ENCODE measurements at places on chromosomes 6 and 20.
A peak's percentile ranks its signal among the peaks of the same experiment; 100 is the strongest.

- no peak for DNase-seq
Measured at GRCh38 chr20:23011008-23011721, 23.9 kb upstream of the SSTR4 start.

DNA sequence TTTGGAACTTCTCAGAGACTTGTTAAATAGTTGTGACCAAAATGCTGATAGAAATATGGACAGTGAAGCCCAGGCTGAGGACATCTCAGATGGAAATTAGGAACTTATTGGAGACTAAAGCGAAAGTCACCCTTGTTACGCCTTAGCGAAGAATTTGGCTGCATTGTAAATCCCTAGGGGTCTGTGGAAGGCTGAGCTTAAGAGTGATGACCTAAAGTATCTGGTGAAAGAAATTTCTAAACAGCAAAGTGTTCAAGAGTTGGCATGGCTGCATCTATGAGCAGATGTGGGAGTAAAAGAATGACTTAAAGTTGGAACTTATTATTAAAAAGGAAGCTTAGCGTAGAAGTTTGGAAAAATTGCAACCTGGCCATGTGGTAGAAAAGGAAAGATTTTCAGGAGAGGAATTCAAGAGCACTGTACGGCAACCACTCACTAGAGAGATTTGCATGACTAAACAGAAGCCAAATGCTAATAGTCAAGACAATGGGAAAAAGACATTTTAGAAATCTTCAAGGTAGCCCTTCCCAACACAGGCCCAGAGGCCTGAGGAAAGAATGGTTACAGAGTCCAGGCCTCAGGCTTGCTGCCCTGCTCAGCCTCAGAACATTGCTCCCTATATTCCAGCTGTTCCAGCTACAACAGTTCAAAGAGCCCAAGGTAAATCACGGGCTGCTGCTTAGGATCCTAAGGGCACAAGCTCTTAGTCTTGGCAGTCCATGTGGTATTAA lies 61.6 kb upstream of the TNFRSF21 start:
- DNase-seq, result no peak

DNA sequence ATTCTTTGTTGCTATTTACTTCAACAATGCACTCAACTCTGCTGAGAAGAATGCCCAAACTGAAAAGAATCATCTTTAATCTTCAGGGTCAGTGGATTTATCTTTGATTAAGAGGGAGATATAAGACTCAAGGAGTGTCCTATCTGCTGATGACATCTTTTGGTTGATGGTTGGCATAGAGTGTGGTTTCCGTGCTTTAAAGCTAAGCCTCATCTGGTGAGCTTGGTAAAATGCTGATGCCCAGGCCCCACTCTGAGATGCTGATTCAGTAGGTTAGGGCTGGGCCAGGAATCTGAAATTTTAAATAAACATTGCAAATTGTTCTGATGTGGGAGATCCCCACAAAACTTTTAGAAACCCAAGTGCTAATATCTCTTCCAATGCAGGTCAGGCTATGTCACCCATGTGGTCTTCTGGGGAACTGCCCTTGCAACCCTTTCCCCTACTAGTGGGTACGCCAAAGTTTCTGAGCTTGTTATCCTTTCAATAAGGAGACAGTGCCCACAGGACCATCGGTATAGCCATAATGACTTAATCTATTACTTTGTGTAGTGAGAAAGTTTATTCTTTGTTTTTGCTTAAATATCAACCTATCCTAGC lies 68.5 kb upstream of the ARMH2 start:
- DNase-seq, result no peak

GRCh38 chr6:138546733-138547185 lies 47.5 kb upstream of the NHSL1 start:
- DNase-seq, result no peak

DNA sequence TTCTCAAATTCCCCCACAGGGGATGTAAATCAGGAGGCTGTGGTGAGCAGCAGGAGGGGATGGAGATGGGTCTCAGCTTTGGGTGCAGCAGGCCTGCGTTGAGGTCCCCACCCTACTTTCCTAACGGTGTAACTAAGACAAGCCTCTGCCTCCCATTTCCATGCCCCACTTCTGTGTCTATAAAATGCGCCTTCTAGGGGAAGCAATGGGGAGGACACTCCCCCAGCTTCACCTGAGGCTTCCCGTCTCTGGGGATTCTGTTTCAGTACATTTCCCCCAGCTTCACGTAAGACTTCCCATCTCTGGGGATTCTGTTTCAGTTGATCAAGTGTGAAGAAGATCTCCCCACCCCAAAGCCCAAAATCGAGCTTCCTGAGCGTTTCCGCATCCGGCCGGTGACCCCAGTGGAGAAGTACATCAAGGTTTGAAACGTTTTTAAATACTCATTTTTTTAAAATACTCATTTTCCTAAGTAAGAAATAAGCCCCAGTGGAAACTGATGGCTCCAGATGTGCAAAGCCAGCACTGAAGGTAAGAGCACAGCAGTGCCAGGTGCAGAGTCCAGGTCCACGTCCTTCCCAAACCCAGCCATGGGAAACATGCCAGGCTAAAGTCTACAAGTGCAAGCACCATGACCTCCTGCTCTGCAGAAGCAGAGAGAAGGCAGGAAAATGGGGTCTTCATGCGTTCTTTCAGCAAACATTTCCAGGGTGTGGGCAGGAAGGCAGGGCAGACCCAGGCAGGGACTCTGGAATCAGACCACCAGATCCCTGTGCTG lies 73.1 kb downstream of the ANKRD60 start:
- DNase-seq, result no peak

DNA sequence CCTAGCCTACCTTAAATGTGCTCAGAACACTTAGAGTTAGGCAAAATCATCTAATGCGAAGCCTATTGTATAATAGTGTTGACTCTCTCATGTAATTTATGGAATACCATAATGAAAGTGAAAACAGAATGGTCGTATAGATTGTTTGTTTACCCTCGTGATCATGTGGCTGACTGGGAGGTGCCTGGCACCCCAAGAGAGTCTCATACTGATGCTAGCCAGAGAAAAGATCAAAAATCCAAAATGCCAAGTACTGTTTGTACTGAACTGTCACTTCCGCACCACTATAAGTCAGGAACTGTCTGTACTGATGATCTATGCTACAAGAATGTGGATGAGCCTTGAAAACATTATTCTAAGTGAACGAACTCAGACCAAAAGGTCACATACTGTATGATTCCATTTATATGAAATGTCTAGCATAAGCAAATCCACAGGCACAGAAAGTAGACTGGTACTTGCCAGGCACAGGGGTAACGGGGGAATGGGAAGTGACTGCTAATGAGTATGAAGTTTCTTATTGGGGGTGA lies 22.4 kb downstream of the ZMYND8 start:
- no peak for DNase-seq

GRCh38 chr6:78868116-78868515 lies 765 bp downstream of the IRAK1BP1 start:
- DNase-seq, result no peak

GRCh38 chr6:158865769-158866168 lies 46.6 kb upstream of the EZR start:
- DNase-seq, result no peak

GRCh38 chr6:24584382-24584720 lies 61.6 kb downstream of the KIAA0319 start:
- DNase-seq, result no peak

- no peak for DNase-seq
Measured at GRCh38 chr20:1336699-1337367, 7.9 kb upstream of the SDCBP2 start.

GRCh38 chr20:56414842-56415765 lies 3.0 kb downstream of the CASS4 start:
- peak; percentile 72 for DNase-seq

DNA sequence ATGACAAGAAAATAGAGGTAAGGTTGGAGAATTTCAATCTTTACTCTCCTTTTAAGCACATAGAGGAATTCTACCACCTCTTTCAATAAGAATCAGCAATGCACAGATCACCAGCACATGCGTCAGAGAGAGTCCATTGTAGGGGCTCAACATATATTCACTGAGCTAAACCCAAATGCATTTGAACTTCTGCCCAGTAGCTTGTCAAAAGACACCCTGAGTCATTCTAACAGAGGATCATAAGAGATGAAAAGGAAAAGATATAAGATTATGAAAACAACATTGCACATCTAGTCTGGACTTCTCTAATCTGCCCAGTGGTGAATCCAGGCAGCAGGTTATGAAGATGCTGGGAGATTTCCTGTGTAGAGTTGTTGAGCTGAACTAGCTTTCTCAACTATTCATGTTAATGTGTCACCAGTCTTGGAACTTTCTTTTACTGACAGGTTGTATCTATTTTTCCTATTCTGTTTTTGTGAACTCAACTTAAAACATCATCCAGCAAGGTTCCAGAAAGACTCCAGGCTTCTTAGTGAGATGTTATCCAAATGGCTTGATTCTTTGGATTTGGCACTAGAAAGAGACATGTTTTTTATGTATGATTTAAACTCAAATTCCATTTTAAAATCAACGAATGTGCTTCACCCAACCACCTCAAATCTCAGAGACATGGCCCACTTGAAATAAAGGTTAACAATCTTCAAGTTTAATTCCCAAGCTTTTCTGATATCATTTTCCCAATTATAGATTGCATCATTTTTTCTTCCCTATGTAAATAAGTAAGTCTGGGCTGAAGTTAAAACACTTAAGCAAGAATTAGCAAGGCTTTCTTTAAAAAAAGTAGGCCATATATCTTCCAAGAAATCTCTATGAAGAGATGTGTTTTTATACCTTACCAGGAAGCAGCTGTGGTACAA lies 89.3 kb downstream of the TSHZ2 start:
- no peak for DNase-seq

DNA sequence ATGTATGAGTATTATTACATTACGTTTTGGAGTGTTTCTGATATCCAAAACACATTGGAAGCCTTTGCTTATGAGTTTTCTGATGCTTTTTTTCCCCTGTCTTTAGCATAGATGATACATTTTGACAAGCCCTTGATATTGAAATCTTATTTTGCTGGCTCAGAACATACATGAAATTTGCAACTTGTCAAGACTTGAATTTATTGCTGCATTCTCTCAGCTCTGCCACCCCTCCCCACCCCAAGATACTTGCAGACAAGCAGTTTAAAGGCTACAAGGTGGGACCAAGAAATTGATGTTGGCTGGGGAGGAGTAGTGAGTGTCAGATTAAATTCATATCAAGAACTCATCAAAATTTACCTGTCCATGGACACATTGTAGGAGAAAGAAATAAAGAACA lies 160.2 kb downstream of the GJA1 start:
- no peak for DNase-seq

DNA sequence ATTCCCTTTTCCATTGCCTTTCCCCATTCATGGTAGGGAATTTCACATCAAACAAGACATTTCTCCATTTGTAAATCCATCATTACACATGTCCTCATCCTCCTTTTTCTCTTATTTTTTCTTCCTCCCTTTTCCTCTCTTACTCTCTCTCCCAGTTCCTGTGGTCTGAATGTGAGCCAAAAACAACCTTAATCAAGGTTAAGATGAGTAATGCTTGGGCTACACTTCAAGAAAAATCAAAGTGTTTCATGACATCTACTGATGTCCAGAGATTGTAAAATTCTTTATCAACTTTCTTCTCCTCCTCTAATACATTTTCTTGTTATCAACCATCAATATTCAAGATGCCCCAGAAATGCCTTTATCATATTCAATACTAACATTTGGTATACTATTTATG lies 208.0 kb upstream of the PRND start:
- no peak for DNase-seq

- no peak for DNase-seq
Measured at GRCh38 chr6:20693466-20694063, 159.3 kb downstream of the CDKAL1 start.

DNA sequence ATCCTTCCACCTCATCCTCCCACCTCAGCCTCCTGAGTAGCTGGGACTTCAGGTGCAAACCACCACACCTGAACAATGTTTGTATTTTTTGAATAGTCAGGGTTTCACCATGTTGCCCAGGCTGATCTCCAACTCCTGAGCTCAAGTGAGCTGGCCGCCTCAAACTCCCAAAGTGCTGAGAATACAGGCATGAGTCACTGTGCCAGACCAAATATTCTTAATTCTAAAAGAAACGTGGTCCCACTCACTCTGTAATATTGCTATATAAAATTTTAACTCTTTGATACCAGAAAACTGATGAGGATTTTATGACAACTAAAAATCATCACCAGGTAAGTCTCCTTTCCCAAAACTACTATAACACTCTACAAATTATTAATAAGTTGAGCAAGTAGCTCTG lies 716.8 kb upstream of the GJE1 start:
- DNase-seq, result no peak

DNA sequence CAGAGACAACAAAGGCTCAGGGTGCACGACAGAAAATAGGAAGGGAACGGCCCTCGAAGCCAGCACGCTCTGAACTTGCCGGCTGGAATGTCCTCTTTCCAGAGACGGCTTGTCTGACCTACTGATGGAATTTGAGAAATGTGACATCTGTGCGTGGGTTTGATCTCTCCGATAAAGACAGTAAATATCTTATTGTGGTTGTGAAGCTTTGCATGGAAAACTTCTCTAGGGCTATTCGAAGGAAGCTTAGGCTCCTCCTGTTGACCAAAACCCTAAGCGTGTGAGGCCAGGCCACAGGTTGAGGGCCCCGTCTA lies 247.3 kb downstream of the ZNF217 start:
- no peak for DNase-seq

GRCh38 chr20:2697768-2698167 lies 5.2 kb downstream of the EBF4 start:
- no peak for DNase-seq

GRCh38 chr20:17882834-17883591 lies 85.6 kb downstream of the SNX5 start:
- DNase-seq, result no peak

GRCh38 chr6:92617721-92618120 lies 801.6 kb downstream of the EPHA7 start:
- DNase-seq, result no peak

DNA sequence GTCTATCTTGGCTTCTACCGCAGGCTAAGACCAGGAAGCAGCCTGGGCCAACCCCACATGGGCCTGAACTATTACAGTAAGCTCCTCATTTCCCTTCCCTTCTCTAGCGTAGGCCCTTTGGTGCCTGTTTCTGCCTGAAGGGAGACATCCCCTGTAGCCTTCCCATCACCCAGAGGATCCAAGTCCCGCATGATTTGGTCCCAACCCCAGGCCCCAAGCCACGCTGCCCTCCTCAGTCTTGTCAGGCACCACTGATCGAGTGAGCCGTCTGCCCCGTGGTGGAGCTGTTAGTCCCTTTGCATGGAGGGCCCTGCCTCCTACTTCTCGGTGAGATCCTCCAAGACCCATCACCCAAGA lies 46.4 kb downstream of the EBF4 start:
- no peak for DNase-seq

- DNase-seq, result no peak
Measured at GRCh38 chr6:111478749-111479148, 4.3 kb downstream of the REV3L start.

DNA sequence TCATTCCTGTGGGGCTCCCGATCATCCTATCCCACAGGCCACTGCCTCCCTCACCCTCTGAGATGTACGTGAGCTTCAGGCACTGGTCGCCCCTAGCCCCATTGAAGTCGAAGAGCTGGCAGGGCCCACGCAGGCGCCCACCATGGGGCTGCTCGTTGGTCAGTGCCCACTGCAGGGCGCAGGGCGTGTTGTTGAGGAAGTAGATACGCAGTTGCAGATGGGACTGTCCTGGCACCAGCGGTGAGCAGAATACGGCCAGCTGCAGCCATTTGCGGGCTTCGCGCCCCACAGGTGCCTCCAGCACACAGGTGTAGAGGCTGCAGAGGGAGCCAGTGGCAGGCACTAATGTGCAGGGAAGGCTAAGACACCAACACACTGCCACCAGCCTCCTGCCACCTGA lies 6.2 kb downstream of the UNC5CL start:
- DNase-seq, result no peak
